ENCODE measurements at places on chromosomes 12 and 14.
A peak's percentile ranks its signal among the peaks of the same experiment; 100 is the strongest.

DNA sequence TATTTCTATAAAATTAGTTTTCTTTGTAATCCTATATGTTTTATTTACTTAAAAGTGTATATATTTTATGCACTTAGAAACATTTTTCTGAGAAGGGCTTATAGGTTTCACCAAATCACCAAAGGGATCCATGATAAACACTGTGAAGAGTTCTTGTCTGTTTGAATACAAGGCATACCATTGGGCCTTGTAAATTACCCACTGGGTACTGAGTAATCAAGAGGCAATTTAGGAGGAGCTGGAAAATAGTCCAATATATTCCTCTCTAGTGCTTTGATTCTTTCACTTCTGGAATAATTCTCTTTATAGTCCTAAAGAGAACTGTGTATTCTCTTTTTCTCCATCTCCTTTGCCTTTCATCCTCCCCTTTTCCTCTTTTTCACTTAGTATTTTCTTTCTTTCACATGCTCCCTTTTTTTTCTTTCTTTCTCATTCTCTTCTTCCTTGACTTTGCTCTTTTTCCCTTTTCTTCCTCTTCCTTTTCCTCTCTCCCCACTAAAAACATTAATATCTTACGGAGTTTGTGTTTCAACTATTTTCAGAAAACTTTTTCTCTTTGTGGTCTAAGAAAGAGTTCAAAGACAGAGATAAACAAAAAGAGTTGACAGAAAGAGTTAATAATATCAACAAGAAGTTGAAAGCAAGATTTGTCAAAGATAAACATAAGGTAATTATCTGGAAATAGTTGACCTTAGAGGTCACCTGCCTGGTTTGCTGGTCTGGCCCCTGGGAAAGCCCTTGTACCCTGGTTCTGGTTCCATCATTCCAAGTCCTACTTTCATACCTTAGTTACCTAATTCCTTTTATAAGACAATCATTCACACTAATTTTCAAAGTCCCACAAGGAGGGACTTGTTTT lies 435.3 kb downstream of the RAD51B start:
- DNase-seq = no peak

DNA sequence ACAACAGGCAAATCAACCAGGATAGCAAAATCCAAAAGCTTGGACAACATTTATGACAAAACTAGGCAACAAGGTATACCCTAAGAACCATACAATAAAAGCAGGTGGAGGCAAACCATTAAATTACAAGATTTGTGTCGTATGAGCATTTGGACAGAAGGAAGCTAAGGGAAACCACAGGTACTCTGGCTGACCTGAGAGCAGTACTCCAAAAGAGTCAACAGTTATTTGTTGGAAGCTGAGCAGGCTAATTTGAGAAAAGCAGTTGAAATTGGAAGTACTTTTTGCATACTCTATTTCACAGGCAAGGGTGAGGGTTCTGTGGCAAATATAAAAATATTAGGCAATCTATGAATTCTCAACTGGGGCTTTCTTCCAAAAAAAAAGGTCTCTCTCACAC lies 178.6 kb downstream of the PLCZ1 start:
- DNase-seq = no peak

DNA sequence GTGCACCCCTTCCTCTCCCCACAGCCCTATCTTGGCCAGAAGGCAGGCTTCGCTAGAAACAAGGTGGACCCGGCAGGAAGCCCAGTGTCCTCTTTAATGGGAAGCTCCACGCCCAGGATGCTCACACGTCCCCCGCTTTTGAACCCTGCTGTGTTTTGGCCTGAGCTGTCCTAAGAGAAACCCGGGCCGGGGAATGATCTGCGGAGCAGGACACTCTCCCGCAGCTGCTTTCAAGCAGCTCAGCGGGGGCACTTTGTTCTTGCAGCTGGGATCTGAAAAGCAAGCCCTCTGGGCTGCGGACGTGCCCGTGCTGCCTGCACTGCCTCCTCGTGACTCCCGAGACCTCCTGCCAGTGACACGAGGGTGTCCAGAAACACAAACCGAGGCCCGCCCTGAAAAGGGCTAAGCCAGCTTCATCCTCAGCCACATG lies 30.0 kb downstream of the SCARB1 start:
- peak; percentile 75 for DNase-seq

- no peak for DNase-seq
These were observed 61.0 kb downstream of the PPM1A start for GRCh38 chr14:60309867-60310552.

GRCh38 chr12:78888568-78888967 lies 24.0 kb downstream of the SYT1 start:
- no peak for DNase-seq

DNA sequence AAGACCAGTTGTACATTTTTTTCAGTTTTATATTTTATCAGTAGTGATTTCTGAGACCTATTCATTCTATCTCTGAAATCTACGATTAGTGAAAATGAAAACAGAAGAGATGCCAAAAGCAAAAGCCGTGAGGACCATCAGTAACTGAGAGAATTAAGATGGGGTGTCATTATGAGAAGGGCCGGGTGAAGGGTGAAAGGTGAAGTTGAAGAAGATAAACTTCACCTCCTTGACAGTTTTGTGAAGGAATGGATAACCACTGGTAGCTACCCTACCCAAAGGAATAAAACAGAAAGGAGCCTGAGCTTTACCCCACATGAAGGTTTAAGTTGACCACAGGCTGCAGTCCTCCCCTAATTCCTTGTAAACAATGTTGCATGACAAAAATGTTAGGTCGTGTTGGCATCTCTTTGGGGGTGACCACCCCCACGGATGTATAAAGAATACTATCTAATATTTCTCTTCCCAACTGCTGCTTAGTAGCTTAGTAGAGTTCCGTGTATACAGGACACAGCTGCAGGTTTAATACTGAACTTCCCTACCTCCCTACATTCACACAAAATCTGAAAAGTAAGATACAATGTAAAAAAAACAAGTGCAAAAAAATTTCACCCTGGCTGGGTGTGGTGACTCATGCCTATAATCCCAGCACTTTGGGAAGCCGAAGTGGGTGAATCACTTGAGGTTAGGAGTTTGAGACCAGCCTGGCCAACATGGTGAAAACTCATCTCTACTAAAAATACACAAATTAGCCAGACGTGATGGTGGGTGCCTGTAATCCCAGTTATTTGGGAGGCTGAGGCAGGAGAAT lies 23.9 kb downstream of the GPR19 start:
- DNase-seq = no peak

- no peak for DNase-seq
These were observed 49.1 kb downstream of the NCOR2 start for GRCh38 chr12:124518051-124518932.

DNA sequence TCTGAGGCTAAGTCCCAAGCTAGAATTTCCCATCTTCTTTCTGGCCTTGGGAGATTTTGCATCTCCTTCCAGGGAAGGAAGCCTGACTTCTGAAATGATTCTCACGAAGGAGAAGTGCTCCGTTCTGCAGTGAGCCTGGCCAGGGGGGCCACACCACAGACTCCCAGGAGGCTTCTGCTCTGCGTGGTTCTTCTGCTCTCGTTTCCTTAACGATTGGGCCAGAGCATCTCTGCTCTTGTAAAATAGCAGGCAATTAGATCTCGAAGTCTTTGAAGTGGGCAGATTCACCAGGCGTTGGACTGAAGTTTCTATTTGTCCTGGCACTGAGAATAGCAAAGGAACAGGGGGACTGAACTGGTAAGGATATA lies 6.7 kb upstream of the BATF start:
- DNase-seq = no peak

DNA sequence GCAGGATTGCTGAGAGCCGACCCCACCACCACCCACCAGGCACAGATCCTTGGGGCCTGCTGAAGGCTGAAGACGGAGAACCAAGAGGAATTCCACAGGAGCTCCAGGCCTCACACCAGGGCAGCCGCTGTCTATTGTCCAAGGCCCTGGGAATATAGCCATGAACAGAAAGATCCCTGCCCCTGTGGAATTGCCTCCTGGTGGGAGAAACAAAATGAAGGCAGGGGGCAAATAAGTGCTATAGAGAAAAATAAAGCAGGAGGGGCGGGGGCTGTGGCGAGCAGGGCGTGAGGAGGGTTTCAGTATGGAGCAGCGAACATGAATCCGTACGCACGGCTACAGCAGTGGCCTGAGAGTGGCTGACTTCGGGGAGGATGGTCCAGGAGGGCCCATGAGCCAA lies 96.1 kb downstream of the EML1 start:
- DNase-seq = peak; percentile 48

DNA sequence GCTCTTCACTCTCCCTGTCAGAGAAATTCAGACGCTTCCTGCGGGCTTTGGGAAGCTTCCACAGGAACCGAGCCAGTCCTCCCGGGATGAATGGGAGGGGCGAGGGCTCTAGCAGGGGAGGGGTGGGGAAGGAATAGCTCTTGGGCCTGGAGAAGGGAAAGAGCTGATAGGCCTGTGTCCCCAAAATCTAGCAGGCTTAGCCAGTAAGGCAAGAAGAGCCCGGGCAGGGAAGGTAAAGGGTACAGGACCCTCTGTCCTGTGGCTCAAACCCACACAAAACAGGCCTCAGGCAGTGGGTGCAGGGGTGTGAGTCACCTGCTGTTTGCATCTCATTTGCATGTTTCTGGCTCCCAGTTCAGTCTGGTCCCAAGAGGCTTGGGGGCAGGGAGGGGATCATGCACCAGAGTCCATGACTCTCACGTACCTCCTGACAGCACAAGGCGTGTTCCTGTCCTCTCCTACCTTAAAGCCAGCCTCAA lies 8.7 kb upstream of the SMUG1 start:
- peak; percentile 31 for DNase-seq

Measured in WTC11 (cell line).